ENCODE measurements at places on chromosomes 7 and 10. TPM values are rescaled to one million over a fixed set of nuclear protein-coding genes. Genes with fewer than 3 reads are reported as not detected.

GRCh38 chr10:47036771-47037170, 125.5 kb downstream of the PTPN20 start:
- no peak for DNase-seq

DNA sequence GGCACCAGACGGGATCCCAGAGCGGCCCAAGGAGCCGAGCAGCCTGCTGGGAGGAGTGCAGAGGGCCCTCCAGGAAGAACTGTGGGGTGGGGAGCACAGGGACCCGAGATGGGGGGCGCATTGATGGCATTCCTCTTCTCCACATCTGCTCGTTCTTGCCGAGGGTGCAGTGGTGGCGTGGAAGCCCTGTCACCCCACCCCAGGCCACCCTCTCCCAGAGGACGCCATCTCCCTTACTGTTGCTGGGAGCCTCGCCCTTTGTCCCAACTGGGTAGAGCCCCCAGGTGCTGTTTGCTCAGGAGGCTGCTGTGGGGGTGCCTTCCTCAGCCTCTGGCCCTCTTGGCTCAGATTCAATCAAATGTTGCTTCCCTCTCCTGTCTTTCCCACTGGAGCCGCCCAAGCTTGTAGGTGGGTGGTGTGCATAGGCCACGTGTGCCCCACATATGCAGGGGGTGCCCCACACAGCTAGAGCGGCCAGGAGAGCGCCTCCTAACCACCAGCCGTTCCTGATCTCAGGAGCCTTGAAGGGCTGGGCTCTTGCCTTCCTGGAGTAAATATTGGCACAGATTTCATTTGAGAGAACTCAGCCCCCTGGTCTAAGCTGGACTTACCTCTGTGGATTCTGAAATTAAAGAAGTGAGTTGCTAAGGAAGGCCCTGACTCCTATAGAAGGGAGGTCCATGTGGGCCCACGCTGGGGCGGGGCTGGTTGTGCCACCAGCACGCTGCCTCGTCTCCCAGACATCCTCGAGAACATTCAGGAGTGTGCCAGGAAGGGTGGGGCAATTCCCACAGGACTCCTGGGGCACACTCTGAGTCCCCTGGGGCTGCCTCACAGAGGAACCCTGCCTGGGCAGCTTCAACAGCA, 39.2 kb downstream of the ZNF467 start:
- DNase-seq = no peak

DNA sequence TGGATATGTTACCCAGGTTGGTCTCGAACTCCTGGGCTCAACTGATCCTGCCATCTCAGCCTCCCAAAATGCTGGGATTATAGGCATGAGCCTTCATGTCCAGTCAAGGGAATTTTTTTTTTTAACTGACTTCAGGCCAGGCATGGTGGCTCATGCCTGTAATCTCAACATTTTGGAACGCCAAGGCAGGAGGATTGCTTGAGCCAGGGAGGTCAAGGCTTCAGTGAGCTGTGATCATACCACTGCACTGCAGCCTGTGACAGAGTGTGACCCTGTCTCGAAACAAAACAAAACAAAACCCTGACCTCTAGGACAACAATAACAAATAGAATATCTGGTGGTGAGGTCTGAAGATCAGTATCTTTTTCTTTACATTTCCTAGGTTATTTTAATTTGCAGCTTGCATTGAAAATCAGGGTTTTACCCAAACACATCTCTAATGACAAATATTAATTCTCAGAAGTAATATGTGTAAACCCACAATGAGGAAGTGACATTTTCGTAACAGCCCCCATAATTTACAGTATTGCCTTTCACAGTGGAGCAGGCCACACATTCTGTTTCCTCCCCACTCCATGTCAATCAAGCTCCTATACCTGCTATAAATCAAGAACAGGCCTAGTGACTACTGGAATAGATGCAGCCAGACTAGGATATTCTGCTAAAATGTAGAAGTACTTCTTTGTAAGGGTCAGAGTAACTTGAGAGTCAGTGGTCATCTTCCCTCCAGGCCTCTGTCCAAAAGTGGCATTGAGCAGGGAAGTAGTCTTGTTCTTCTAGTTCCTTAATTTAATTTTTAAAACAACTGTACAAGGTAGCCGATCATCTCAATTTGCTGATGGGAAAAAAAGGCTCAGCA, 43.3 kb upstream of the ECHDC3 start:
- DNase-seq = no peak

PDLIM1 gene
- polyA plus RNA-seq = 83.7 TPM

FGFR2 gene
- polyA plus RNA-seq = 100 TPM

DNA sequence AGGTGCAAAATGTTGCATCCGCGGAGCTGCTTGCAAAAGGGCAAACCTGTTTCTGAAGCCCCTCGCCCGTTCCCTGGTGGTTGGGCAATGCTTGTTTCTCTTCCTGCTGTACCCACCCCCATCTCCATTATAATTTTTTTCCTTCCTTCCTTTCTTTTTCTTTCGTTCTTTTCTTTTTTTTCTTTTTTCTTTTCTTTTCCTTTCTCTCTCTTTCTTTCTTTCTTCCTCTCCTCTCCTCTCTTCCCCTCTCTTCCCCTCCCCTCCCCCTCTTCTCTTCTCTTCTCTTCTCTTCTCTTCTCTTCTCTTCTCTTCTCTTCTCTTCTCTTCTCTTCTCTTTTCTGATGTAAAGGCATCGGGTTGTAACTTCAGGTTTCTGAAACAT, 278.2 kb downstream of the GATA3 start:
- DNase-seq = no peak

DNAJB12 gene
- polyA plus RNA-seq = 37.5 TPM

FKBP9 gene
- polyA plus RNA-seq = 132 TPM

GRCh38 chr7:101125989-101126650, 784 bp upstream of the SERPINE1 start:
- DNase-seq = no peak

PRR15 gene
- polyA plus RNA-seq = 4.7 TPM

KAZALD1 gene
- polyA plus RNA-seq = 10.1 TPM

IRF5 gene
- 12.4 TPM for polyA plus RNA-seq

RGS10 gene
- polyA plus RNA-seq = 36.1 TPM

DNA sequence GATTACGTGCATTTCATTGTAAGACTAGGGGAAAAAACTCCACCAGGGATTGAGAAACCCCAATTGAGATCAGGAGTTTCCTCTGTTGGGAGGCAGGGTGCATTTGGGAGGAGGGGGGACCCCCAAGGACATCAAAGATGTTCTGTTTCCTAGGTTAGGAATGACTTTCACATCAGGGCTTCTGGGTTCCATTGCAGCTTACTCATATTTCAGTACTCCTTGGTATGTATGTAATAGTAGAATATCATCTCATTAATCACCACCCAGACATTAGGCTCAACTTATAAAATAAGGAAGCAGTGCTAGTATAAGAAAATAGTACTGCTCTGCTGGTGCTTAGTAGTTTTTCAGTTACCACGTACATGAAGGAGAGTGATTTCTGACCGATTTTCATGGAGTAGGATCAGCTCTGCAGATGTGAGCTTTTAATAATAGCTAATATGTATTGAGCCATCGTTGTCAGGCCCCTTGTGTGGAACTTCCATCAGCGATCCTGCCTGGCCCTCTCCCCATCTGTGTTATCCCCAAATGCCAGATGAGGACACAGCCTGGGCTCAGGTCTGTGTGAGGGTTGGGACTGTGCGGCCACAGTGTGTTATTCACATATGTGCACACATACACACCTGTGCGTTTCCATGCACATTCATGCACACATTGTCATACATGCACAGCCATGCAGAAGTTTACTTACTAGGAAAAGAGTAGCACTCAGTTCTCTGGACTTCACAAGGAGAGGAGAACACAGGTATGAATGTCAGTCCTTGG, 23.5 kb downstream of the UPP1 start:
- no peak for DNase-seq

GNGT1 gene
- 0.17 TPM for polyA plus RNA-seq

GRCh38 chr10:53521046-53521445, 748.5 kb upstream of the MBL2 start:
- DNase-seq = no peak

GRCh38 chr7:77484785-77485184, 52.3 kb upstream of the PTPN12 start:
- DNase-seq = no peak

DNA sequence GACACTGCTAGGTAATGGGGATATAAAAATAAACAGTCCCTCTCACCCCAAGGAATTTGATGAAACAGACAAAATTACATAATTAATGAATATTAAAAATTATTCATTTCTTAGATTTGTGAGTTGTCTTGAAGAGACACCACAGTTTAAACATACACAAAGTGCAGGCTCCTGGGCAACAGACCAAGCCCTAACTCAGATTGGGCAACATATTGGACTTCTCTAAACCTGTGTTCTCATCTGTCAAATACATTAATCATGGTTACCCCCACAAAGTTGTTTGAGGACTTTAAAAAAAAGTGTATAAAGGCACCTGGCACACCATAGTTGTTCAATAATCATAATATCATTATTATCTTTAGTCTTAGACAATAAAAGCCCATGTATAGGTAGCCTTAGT, 62.5 kb upstream of the CAPZA2 start:
- DNase-seq = no peak

DNA sequence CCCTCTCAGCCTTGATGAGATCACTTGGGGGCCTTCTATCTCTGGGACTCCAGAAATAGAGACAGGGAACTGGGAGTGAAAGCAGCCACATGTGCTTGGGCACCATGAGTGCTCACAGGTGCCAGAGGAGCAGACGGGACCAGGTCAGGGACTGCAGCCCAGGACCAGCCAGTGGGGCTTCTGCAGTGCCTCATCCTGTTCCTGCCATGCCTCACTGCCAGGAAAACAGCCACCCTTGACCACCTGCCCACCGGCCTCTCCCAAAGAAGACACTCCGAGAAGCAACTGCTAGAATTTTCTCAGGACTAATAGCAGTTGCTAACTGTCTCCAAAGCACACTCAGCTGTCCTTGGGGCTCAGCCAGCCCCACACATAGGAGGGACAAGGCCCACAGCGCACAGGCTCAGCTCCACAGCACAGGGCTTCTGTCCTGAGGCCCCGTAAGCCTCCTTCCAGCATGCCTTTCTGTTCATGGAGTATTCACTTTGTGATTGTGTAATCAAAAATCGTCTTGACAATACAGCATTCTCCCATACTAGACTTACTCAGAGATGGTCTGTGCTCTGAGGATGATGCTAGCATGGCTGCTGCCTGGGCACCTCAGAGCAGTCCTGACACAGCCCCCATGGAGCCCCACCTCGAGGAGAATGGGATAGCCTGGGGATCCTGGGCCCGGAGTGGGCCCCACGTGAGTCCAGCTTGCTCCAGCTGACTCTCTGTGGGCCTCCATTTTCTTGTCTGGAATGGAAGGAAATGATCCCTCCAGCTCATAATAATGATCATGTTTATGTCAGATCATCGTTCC, 115.7 kb upstream of the RET start:
- no peak for DNase-seq

DGKI gene
- polyA plus RNA-seq = 1.5 TPM

DNA sequence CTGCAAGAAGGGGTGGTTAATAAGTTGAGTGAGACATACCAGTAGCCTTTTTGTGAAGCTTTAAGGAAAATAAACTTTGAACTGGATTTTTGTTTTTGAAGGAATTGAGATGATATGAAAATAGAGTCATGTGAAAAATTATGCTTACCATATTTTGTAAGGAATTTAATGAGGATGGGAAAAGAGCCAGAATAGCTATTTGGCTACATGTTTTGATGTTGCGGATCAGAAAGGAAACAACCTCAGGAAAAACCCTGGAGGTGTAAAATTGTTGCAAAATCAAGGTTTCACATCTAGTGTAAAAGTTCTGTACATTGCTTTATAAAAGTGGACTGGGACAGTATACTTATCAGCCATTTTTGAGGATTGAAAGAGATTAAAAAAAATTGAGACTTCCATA, 15.0 kb downstream of the TBC1D12 start:
- no peak for DNase-seq

GPR158 gene
- polyA plus RNA-seq = 0.20 TPM
